Fibroblast of gingiva (primary cell): ENCODE measurements at places on chromosomes 5 and 9.

DNA sequence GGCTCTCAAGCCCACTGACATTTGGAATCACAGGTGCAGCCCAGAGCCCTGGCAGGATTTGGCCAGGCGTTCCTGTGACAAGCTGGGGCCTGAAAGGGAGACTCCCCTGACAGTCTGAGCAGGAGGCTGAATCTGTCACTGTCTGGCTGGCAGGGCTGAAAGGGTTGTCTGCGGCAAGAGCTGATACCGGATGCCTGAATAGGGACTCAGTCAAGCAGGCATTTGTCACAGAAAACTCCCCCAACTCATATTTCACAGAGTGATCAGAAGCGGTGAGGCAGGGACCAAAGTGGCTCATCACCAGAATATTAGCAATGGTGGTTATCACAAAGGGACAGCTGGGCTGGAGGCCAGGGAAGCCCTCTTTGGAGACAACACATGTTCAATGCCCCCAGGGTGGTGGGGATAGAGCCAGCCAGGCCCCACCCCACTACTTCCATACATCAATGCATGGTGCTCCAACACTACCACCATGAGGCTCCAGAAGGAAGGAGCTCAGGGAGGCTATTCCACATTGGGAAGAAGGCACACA is 295.5 kb downstream of the DTWD2 start:
- DNase-seq = no peak

GRCh38 chr5:14849516-14850294 is 21.9 kb downstream of the ANKH start:
- no peak for DNase-seq

GRCh38 chr9:36815023-36815422 is 219.0 kb downstream of the PAX5 start:
- no peak for DNase-seq

DNA sequence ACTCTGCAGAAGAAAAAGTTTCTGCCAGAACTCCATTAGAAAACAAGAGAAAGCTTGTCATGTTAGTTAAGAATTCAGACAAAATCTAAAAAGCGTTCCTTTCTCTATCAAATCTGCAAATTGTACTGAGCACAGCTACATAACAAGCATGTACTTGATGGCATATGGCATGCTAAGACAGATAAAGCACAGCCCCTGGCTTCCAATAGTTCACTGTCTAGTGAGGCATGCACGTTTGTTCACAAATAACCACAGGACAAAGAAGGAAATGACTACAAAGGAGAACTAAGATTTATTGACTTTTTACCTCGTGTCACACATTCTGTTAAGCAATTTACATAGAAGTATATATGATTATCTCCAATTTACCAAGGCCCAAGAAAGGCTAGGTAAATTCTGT is 518.2 kb upstream of the TLE4 start:
- no peak for DNase-seq

DNA sequence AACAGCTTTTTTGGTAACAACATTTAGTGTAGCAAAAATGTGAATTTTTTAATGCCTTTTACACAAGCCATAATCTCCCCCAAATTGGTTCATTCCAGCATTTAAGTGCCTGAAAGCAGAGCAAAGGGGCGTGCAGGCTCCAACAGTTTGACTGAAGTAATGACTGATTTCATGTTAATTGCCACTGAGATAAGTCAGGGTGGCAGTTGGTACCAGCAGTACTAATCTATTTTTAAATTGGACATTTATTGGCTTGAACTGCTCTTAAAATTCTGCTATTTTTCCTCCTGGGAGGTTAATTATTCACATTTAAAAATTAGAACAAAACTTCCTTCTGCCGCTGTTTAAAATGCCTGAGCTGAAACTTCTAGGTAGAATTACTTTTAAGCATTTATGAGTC is 12.4 kb downstream of the TMEM171 start:
- no peak for DNase-seq

- no peak for DNase-seq
Observed at GRCh38 chr5:143923634-143924266, 111.8 kb downstream of the HMHB1 start.

DNA sequence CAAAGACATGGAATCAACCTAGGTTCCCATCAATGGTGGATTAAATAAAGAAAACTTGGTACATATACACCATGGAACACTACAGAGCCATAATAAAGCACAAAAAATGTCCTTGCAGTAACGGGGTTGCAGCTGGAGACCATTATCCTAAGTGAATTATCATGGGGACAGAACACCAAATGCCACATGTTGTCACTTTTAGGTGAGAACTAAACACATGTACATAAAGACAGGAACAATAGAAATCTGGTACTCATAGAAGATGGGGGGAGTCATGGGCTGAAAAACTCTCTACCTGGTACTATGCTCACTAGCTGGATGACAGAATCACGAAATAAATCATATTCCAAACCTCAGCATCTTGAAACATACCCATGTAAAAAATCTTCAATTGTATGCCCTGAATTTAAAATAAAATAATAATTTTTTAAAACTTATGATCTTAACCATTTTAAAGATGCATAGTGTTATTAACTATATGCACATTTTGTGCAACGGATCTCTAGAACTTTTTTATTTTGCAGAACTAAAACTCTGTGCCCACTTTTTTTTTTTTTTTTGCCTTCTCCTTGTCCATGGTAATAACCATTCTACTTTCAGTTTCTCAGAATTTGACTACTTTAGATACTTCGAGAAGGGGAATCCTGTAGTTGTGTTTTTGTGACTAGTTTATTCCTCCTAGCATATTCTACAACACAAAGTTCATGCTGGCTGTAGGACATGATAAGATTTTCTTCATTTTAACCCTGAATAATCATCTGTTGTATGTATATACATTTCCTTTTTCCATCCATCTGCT is 1081.6 kb upstream of the ACO1 start:
- no peak for DNase-seq

- DNase-seq = no peak
Observed at GRCh38 chr5:118996098-118996497, 7.8 kb upstream of the DTWD2 start.

DNA sequence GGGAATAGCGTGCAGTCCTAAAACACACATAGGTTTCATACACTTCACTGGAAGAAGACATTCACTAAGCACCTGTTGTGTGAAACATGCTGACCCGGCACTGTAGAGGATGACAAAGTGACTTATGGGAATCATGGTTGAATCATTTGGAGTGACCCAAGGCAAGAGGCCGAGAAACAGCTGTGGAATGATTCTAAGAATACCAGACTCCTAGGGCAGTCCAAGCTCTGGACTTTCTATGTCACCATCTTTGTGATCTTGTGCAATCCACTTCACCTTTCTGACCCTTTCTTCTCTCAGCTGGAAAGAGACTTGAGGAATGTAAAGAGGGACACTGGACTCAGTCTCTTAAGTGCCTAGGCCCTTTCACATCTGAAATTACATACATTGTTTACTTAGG is 13.1 kb downstream of the MSANTD3 start:
- peak; percentile 73 for DNase-seq

- DNase-seq = no peak
Observed at GRCh38 chr5:156588306-156588705, 261.3 kb downstream of the SGCD start.

DNA sequence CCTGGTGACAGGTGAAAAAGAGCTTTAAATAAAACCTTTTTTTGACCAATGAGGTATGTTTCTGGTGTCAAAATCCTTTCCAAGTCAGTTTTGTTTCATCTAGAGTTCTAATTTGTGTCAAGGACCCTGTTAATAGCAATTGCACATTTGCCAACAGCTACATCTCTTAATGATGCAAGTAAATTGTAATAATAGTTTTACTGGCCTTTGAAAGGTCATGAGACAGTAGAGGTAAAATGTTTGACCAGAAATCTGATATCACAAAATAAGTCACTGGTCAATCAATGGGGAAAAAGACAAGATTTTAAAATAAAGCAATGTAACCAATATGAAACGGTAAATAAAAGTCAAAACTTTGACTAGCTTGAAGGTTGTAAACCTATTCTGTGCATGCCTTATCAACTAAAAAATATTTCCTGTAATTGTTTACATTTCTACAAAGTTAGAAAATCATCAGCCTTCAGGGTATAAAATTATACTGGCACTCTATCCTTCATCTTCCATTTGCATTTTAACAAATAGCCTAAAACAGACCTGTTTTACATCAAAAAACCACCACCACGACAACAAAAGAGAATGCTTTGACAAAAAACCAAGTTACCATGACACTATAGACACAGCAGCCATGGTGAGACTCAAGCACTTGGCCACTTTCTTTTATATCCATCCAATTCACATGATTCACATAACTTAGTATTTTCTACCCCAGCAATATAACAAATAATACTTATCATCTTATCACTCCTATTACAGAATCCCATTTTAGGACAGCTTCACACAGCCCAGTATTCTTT is 3.0 kb downstream of the NADK2 start:
- DNase-seq = no peak

DNA sequence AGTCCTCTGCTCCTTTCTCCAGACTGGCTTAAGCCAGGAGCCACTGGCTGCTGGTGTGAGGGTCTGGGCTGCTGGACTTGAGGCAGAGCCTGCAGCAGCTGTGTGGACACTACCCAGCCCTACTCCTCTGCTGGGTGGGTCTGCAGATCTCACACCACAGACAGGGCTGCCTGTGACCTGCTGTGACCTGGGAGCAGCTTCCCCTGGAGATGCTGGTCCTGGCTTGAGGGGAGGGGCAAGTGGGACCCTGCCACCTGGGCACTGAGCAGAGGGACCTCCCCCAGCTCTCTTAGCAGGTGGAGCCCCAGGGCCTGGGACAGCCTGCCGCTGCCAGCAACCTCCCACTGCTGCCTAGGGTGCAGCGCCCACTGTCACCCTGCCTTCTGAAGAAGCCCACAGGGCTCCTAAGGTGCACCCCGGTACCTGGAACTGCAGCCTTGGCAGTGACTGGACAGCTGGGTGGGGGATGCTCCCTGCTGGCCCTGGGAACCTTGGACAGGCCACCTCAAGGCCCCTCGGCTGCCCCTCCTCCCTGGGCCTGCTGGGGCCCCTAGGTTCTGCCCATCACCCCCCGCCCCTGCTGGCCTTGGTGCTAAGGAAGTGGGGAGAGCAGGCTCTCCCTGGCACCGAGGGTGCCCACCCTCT is 9.1 kb downstream of the CACFD1 start:
- DNase-seq = no peak

DNA sequence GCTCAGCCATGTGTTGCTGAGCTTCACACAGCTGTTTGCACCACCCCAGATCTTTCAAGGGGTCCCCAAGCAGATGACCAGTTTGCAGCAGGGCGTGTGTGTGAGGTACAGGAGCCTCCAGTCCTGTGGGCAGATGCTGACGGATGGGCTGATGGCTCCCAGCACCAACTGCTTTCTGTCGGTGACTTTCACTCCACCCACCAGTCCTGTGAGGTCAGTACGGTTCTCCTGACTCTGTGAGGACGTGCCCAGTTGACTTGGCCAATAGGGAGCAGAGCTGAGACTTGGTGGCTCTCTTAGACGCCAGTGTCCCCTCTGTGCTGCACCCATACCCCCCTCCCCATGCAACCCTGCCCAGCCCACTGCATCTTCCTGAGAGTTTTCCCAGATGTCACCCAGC is 19.7 kb downstream of the COL5A1 start:
- DNase-seq = no peak

GRCh38 chr5:169876386-169876785 is 103.9 kb downstream of the INSYN2B start:
- peak; percentile 46 for DNase-seq

DNA sequence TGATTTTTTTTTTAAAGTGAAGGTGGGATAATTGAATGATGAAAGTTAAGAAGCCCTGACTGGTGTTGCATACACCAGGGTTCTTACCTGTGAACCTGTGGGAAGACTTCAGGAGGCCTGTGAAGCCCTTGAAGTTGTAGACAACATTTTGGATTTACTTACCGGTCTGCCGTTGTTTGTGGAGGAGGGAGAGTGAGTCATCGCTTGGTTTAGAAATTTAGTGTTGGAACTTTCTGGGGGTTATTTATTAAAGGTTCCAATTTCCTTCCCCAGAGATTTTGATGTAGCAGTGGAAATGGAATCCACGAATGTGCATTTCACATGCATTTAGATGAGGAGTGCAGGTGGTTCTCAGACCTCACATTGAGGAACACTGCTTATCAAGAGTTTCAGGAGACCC is 49.6 kb downstream of the ARHGAP26 start:
- DNase-seq = peak; percentile 64

GRCh38 chr5:6307304-6307703 is 71.0 kb downstream of the MED10 start:
- DNase-seq = no peak

- peak; percentile 29 for DNase-seq
Observed at GRCh38 chr5:39765366-39765765, 340.6 kb upstream of the DAB2 start.

DNA sequence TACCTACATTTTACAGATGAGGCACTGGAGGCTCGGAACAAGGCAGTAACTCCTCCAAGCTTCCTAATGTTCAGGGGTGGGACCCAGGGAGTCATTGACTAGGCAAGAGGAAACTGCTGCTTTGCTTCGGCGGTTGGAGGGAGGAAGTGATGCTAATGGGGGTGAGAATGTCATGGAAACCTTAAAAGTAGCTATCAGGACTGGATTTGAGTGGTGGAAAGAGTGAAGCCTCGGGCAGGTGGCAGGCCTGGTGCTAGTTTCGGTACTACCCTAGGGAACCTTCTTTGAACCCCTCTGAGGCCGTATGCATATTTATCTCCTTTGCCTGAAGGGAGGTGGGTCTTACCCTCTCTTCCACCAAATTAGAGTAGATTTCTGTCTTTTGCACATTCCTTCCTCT is 1.6 kb downstream of the BSPRY start:
- no peak for DNase-seq

- no peak for DNase-seq
Observed at GRCh38 chr5:55187370-55187769, 14.4 kb upstream of the CDC20B start.

GRCh38 chr5:117102591-117102990 is 528.0 kb upstream of the SEMA6A start:
- no peak for DNase-seq

- no peak for DNase-seq
Observed at GRCh38 chr9:89305868-89306267, 5.1 kb upstream of the CKS2 start.

DNA sequence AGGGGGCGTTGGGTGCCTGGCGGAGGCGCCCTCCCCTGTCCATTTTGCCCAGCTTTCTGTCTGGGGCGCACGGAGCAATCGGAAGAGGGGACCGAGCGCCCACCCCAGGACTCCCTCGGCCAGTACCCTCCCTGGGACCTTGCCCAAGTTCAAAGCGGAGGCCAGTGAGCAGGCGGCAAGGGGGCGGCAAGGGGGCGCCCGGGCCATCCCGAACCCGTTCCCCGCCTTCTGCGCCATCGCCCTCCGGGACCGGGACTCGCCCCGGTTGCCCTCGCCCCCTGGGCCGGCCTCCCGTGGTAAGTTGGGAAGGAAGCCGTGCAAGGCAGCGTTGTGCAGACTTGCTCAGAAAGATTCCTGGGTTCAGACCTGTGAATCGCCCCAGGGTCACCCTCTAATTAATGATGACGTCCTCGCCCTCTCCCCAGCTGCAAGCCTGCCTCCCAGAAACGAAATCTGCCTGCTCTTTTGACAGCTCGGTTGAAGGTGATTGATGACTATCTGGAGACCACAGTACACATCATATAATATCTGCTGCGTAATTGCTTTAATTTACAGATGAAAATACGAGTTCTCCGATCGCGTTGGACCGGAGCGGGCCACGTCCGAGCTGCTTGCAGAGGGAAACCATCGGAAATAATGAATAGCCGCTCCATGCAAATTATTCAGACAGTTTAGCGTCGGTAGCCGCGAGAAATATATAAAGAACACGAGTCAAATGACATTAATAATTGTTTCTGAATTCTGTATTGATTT is 1.4 kb upstream of the IRX4 start:
- no peak for DNase-seq
